ENCODE measurements at places on chromosomes 5 and 9.
A peak's percentile ranks its signal among the peaks of the same experiment; 100 is the strongest.

DNA sequence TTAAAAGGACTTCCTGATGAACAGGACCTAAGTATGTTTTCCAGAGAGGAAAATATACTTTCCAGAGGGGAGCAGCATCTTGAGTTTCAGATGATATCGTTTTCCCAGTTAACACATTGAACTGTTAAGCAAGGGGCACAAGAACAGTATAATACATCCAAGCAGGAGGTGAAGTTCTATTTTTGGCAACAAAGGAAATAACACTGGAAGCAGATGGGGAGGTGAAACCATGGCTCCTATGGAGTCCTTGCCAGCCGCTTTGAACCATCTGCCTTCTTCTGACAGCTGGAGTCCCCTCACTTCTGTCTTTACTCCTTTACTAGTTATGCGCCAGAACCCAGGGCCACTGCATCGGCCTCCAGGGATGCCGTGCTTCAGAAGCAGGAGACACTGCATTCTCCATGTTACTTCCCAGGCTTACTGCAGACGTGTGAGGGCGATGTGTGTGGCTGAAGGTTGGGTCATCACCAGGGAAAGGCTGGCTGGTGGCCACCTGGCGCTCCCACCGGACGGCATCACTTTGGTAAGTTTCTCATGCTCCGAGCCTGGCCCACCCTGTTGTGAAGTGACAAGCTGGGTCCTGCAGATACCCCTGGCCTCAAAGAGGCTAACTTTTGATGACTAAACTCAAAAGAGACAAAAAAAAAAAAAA is 77.8 kb downstream of the TTLL11 start:
- DNase-seq, result no peak

GRCh38 chr5:61966296-61966955 is 339.6 kb upstream of the KIF2A start:
- DNase-seq, result no peak

GRCh38 chr5:138077064-138077696 is 6.7 kb upstream of the WNT8A start:
- DNase-seq, result no peak

DNA sequence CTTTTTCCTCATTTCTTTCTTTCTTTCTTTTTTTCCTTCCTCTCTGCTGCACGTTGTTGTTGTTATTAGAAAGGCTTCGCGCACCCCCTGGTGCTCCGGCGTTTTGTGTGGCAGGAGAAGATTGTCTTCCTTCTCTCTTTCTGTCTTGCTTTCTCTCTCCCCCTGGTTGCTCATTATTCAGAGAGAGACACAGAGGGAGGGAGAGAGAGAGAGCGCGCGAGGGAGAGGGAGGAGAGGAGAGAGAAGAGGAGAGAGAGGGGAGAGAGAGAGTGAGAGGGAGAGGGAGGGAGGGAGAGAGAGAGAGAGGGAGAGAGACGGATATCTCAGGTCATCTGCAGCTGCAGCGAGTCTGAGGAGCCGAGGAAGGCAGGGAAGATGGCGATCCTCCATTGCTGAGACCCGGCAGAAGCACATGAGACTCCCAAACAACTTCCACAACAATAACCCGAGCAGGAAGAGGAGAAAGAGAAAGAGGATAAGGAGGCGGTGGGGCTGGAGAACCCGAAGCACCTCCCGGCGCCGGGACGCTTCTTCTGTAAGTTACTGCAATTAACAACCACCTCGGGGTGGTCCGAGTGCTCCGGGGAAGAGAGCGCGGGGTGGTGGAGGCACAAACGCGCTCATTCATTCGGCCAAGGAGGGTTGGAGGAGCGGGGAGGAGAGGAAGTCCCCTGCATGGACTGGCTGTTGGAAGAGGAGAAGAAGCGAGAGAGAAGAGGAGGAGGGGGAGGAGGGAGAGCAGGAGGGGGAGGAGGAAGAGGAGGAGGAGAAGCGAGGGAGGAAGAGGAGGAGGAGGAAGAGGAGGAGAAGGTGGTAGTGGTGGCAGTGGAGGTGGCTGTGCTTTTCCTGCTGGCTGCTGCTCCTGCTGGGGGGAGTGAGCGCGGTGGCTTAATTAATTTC is at the start of gene ZNF462:
ZNF462 (plus strand) TSS at position 346 of the 900 bp plus-strand sequence. CDS start 60,218 bp downstream, outside the sequence.
- DNase-seq, result peak; percentile 39

- DNase-seq, result no peak
These were observed 327.0 kb upstream of the TNC start for GRCh38 chr9:115444959-115445358.

- DNase-seq, result no peak
These were observed 32.1 kb downstream of the PTPA start for GRCh38 chr9:129143031-129143927.

DNA sequence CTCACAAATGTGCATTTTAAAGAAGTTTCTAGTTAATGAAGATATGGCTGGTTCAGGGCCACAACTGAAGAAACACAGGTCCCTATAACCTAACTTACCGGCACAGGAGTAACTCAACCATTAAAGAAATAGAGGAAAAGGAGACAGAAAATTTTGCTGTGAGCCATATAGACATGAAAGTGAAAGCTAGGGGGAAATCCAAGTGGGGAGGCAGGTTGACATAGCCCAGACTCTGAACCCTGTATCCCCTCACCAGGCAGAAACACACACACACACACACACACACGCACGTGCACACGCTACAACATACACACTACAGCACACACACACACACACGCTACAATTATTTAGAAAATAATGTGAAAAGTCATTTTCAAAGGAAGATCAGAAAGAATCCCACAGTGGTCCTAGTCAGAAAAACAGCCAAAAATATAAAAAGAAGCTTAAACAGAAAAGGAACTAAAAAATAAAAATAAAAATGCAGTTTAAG is 856.4 kb upstream of the CDH6 start:
- DNase-seq, result no peak

GRCh38 chr9:137299938-137300337 is 2.1 kb downstream of the NRARP start:
- no peak for DNase-seq

DNA sequence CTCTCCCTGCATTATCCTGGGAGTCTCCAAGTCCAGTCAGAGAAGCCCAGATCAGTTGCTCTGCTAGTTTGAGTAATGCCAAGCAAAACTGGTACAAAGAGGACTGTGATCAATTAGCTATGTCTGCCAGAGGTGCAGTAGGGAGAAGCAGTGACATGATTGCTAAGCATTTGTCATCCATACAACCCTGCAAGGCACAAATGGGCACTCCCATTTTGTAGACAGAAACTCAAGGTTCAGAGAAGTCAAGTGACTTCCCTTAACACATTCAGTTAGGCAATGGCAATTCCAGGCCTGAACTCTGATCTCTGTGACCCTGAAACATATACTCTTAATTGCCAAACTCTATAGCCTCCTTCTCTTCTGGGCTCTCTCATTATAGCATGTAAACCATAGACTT is 34.0 kb downstream of the NDST1 start:
- DNase-seq, result no peak

GRCh38 chr9:113511856-113512761 is 48.6 kb downstream of the RGS3 start:
- no peak for DNase-seq

DNA sequence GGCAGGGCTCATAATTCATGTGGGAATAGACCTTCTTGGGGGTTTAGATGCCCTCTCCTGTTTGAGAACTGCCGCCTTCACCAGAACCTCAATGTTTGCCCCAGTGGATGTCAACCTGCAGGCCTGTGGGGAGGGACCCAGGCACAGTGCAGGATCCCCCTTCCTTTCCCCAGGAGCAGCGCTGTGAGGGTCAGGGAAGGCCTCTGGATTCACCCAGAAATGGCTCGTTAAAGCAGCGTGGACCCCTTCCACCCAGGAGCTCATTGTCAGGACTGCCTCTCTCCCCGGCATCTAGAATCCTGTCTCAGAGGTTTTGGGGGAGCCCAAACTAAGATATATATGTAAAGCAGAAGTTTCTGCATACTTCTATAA is 188.3 kb downstream of the GADD45G start:
- no peak for DNase-seq

- no peak for DNase-seq
These were observed 817.8 kb downstream of the TLE1 start for GRCh38 chr9:80871596-80871995.

DNA sequence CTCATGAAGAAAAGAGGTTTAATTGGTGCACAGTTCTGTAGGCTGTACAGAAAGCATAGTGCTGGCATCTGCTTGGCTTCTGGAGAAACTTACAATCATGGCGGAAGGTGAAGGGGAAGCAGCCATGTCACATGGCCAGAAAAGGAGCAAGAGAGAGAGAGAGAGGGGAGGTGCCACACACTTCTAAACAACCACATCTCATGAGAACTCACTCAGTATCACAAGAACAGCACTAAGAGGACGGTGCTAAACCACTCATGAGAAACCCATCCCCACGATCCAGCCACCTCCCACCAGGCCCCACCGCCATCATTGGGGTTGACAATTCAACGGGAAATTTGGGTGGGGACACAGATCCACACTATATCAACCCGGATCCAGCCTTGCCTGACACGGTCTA is 28.8 kb upstream of the IER5L start:
- no peak for DNase-seq

DNA sequence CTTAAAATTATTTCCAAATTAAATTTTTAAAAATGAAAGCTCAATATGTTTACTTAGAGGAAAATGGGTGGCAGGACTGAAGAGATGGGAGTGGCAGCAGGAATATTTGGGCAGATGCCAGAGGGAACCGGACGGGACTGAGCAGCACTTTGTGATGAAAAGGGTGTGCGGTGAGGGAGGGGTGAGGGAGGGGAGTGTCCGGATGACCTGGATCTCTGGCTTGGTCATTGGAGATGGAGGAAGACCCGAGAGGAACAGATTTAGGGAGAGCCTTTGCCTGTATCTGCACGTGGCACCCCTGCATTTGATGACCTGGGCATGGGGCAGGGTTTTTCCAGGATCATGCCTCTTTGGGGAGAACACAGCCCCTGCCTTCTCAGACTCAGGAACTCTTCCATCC is 201.1 kb upstream of the MVB12B start:
- DNase-seq, result no peak

DNA sequence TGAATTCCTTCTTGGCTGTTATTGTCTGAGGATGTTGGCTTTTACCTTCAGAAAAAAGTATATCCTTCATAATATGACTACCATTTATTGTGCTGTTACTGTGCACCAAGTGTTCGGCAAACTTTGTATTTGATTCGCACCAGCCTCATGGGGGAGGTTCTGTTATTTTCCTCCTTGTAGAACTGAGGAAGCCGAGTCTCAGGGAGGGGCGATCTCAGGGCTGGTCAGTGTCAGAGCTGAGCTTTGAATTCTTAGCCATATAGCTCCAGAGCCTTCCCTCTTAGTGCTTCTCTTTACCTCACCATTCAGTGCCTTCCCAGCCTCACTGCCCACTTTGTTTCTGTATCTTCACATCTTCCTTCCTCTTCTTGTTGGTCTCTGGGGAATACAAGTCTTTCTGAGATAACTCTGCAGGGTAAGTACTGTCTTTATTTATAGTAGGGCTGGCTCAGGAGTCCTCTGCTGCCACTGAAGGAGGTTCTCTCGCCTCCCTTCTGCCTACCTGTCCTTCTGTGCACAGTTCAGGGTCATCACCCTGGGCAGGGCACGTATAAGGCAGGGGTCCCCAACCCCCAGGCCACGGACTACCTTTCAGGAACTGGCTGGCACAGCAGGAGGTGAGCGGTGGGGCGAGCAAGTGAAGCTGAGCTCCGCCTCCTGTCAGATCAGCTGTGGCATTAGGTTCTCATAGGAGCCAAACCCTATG is 48.4 kb downstream of the GALNT10 start:
- DNase-seq, result no peak

- no peak for DNase-seq
These were observed 29.9 kb upstream of the MTMR12 start for GRCh38 chr5:32342656-32343055.

DNA sequence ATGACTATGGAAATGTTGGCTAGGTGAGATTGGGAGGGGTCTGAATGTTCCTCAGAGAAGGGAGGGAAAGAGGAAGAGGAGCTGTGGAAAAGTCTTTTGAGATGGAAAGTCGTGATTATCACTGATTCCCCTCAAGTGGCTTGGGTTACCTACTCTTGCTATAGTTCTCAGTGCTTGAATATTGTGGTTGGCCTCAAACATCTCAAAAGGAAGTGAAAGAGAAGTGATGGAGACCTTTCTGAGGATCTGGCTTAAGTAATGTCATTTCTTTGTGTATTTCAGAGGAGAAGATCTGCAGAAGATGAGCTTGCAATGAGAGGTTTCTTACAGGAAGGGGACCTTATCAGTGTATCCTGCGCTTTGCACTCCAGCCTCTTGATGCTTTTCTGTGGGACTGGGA is 5.5 kb downstream of the EXOSC2 start:
- DNase-seq, result no peak

DNA sequence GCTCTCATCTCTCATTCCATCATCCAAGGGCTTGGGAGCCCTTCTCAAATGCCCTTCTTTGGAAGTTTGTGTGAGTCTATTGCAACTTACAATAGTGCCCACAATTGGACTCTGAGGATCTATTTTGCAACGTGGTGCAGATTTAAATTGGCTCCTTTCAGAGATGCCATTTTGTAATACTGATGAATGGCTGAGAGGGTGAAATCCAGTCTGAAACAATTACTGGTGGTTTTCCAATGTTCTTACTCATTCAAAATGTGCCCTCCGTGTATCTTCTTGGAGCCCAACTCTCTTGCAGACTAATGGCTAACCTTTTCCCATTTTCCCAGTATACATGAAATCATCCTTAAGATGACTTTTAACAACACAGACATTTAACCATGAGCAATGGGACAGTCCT is 6.1 kb downstream of the ZNF462 start:
- DNase-seq, result no peak

- DNase-seq, result no peak
These were observed 51.8 kb upstream of the CTNNAL1 start for GRCh38 chr9:109064963-109065702.

GRCh38 chr9:10354591-10354990 is 258.2 kb downstream of the PTPRD start:
- no peak for DNase-seq

DNA sequence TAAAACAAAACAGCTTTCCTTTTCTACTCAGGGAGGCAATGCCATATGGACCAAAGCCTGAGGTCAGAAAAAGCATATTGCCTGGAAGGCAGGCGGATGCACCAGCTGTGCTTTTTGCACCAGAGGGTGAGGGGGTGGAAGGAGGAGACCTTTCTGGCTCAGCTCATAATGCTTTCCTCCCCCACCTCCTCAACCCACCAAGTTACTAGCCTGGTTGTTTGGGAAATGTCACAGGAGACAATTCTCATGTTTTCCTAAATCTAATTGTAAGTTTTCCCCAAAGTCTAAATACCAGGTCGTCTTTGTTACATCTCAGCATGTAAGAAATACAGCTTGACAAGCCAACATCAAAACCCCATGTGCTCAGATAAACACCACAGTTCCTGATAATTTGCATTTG is 72.6 kb upstream of the DMRTA1 start:
- no peak for DNase-seq

DNA sequence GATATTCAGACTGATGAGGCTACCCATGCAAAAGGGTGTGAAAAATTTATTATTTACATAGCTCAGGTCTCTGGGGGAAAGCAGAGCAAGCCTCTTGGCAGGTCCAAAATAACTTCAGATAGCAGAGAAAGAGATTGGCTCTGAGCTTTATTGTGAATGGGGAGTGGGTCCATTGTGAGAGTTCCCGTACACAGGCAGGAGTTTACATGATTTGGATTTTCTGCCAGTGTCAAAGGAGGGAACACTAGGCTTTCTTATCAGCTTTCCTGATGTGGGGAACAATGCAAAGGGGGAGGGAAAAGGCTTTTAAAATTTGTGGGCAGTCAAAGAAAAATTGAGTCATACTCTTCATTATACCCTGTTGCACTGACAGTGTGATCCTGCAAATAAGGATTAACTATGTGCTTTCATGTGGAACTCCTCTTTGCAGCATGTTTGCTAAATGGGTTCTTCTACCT is 615.0 kb upstream of the RIOK2 start:
- no peak for DNase-seq
